Tongue (tissue), 3 donors: ENCODE measurements at places on chromosomes 4 and X. TPM values are rescaled to one million over a fixed set of nuclear protein-coding genes. Genes with fewer than 3 reads are reported as not detected.

DNA sequence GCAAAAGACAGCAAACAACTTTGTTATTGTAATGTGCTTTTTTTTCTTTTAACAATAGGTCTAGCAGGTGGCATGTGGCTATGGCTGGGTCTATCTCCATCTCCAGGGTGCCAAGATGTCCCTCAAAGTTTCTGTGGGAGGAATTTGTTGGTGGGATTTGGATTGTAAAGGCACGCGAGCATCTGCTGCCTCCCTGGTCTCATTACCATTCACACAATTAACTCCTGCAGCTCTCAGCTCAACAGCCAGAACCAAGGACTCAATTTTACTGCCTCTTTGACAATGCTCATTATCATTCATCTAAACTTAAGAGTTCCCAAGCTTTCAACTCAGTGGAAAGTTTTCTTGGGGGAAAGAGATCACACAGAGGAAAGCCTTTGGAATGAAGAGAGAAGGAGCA lies 10.9 kb upstream of the PCDH18 start:
- DNase-seq: no peak

- DNase-seq: peak; percentile 65
Measured at GRCh38 chr4:825063-825970, 612 bp downstream of the CPLX1 start.

GRCh38 chr4:112953262-112953661 lies 96.2 kb upstream of the ANK2 start:
- no peak for DNase-seq

Gene RS1
- total RNA-seq: not detected

Gene PAGE1
- total RNA-seq: not detected
